ENCODE measurements at places on chromosomes 7 and 10. TPM values are rescaled to one million over a fixed set of nuclear protein-coding genes. Genes with fewer than 3 reads are reported as not detected.

- no peaks in the 10 kb centered on the region for H3K4me1 ChIP-seq
- H3K4me3 ChIP-seq, result no peak overlapping the region
- H3K36me3 ChIP-seq, result no peaks in the 10 kb centered on the region
- H3K27ac ChIP-seq, result no peak overlapping the region
- H3K27me3 ChIP-seq, result no peaks in the 10 kb centered on the region
- no peak for DNase-seq
These were observed 22.4 kb upstream of the FGL2 start for GRCh38 chr7:77222065-77222464.

GRCh38 chr7:140714331-140715040, 18.0 kb downstream of the NDUFB2 start:
- no peaks in the 10 kb centered on the region for H3K36me3 ChIP-seq
- H3K27me3 ChIP-seq, result no peaks in the 10 kb centered on the region
- no peak overlapping the region for H3K27ac ChIP-seq
- H3K4me3 ChIP-seq, result no peak overlapping the region
- H3K4me1 ChIP-seq, result peaks cover 2% of the 10 kb centered on the region

DNA sequence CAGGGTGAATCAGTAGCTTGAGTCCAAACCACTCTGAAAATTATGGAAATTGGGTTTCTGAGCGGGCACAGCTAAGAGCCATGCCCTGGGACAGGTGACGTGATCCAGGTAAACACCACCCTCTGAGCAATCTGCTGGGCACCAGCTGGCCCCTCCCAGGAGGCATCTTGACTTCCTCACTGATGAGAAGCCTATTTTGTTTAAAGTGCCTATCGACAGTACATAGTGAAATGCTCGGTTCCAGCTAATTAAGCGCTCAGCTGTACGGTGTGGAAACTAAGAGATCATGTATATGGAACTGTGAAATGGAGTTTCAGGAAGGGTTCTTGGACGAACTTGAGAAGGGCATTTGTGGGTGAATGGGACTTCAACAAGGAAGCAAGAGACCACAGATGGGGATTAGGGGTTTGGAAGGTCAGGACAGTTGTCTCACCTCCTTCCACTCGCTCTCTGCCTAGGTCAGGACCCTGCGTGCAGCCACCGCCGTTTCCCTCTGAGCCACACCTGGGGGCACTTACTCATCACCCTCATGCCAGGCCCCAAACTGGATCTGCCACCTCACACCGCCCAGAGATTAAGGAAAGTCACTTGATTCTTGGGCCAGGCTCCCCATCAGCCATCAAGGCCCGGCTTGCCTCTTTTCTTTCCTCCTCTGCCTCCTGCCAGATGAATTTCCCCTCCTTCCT, 3.2 kb downstream of the ITPRIP start:
- peak overlapping the region; percentile 37 for H3K27ac ChIP-seq
- H3K27me3 ChIP-seq, result no peaks in the 10 kb centered on the region

DNA sequence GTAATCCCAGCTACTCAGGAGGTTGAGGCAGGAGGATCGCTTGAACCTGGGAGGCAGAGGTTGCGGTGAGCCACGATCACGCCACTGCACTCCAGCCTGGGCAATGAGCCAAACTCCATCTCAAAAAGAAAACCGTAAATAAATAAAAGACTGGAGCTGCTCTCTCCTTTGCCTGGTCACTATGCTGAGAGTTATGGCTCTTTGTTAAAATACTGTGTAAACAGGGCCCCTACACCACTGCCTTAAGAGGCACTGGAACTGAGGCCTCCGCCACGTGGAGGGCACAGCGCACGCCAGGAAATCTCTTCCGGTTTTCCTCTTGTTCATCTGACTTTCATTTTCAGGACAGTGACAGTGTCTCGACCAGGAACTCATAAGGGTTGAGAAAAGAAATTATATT, 123.3 kb downstream of the PAXIP1 start:
- H3K27ac ChIP-seq, result no peak overlapping the region
- H3K4me1 ChIP-seq, result no peaks in the 10 kb centered on the region
- H3K36me3 ChIP-seq, result no peaks in the 10 kb centered on the region
- no peak overlapping the region for H3K4me3 ChIP-seq

DNA sequence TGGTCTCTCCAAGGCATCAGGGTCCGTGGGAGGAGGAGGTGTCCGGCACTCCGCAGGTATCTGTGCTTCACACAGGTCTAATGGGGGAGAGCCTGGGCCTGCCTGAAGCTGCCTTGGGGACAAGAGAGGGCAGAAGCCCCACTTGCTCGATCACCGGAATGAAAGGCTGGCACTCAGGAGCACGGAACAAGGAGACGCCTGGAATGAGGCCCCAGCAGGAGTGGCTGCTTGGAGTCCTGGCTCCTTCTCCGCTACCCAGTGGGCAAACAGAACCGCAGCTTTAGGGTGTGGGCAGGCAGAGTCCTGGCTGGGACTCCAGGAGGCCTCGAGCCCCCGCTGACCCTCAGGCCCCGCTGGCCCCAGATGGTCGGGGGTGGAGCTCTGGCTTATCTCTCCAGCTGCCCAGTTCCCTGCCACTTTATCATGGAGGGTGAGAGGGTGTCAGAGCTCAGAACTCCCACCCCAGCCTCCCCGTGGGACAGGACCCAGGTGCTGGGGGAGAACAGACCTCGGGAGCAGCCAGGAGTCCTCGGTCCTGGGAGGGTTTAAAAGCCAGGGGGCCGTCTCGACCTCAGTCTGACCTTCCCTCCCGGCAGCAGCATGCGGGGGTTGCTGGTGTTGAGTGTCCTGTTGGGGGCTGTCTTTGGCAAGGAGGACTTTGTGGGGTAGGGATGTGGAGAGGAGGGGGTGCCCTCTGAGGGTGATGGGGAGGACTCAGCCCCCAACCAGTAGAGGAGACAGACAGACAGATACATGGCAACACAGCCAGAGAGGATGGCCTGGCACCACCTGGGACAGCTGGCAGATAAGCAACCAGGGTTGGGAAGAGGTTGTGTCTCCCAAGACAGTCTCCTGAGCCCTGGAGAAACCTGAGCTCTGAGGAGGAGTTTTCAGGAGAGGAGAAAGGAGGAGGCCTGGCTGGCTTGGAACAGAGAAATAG, at the start of gene CPA1:
TSS of gene CPA1 (plus strand) at position 574 of the 940 bp plus-strand sequence. CDS start at position 601, 27 bp downstream.
- H3K4me1 ChIP-seq, result peaks cover 6% of the 10 kb centered on the region
- no peaks in the 10 kb centered on the region for H3K36me3 ChIP-seq
- H3K4me3 ChIP-seq, result no peak within 1 kb of the TSS
- H3K27ac ChIP-seq, result no peak within 1 kb of the TSS
- no peak for DNase-seq

GRCh38 chr7:891805-892204, 15.5 kb downstream of the GET4 start:
- no peak for DNase-seq
- no peaks in the 10 kb centered on the region for H3K27me3 ChIP-seq
- H3K36me3 ChIP-seq, result peaks cover 74% of the 10 kb centered on the region
- no peaks in the 10 kb centered on the region for H3K4me1 ChIP-seq
- H3K4me3 ChIP-seq, result no peak overlapping the region

GRCh38 chr7:3301831-3302618, 973 bp downstream of the SDK1 start:
- no peaks in the 10 kb centered on the region for H3K27me3 ChIP-seq
- H3K36me3 ChIP-seq, result no peaks in the 10 kb centered on the region

- no peak overlapping the region for H3K27ac ChIP-seq
- no peak for DNase-seq
- H3K36me3 ChIP-seq, result no peaks in the 10 kb centered on the region
These were observed 17.5 kb downstream of the SLC16A9 start for GRCh38 chr10:59692113-59692512.

GRCh38 chr10:117386805-117387204, 11.6 kb upstream of the PDZD8 start:
- no peaks in the 10 kb centered on the region for H3K27me3 ChIP-seq
- no peaks in the 10 kb centered on the region for H3K36me3 ChIP-seq
- no peak for DNase-seq
- no peaks in the 10 kb centered on the region for H3K4me1 ChIP-seq

ZNF365 gene
- 1.3 TPM for total RNA-seq

DNA sequence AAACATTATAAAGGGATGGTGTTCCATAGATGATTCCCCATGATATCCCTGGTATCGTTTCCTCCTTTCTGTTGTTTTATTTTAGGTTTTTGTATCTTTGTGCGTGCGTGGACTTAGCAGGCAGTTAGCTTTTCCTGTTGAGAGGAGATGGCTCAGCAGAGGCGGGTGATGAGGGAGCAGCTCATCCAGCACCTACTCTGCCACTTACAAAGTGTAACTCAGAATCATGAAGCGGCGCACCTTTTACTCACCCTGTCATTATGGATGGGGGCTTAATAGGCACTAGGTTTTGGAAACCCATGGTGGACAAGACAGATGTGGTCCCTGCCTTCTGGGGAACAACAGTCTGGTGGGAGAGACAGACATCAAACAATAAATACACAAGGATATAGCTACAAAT, 17.1 kb downstream of the FAM241B start:
- peaks cover 9% of the 10 kb centered on the region for H3K27me3 ChIP-seq
- no peaks in the 10 kb centered on the region for H3K36me3 ChIP-seq
- no peak overlapping the region for H3K27ac ChIP-seq

ZNF3 gene
- 22.4 TPM for total RNA-seq

- H3K4me3 ChIP-seq, result no peak overlapping the region
- H3K27ac ChIP-seq, result no peak overlapping the region
- no peaks in the 10 kb centered on the region for H3K27me3 ChIP-seq
These were observed 27.9 kb upstream of the HNRNPH3 start for GRCh38 chr10:68303849-68304412.

DNA sequence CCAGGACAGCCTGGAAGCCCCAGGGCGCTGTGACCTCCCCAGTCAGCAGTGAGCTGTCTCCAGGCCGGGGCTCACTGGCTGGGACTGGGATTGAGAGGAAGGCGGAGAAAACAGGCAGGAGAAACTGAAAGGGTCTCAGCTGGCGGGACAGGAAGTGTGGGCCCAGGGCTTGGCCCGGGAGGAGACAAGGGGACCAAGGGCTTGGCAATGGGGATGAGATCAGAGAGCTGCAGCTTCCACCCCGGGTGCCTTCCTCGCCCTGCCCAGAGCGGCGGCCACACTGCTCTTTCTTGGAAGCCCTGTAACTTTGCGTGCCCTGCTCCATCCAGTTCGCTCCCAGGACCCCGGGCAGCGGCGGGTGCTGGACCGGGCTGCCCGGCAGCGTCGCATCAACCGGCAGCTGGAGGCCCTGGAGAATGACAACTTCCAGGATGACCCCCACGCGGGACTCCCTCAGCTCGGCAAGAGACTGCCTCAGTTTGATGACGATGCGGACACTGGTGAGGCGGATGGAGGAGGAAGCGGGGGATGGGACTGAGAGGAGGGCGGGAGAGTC, 4.4 kb downstream of the ZNHIT1 start:
- H3K27me3 ChIP-seq, result no peaks in the 10 kb centered on the region
- no peak overlapping the region for H3K27ac ChIP-seq
- no peak overlapping the region for H3K4me3 ChIP-seq
- H3K4me1 ChIP-seq, result peaks cover 7% of the 10 kb centered on the region

GGCT gene
- 25.6 TPM for total RNA-seq

- no peak for DNase-seq
- H3K4me1 ChIP-seq, result no peaks in the 10 kb centered on the region
- H3K27ac ChIP-seq, result no peak overlapping the region
- H3K4me3 ChIP-seq, result no peak overlapping the region
These were observed 63.5 kb downstream of the MINDY3 start for GRCh38 chr10:15796762-15797161.

GRCh38 chr10:3720228-3721019, 64.6 kb downstream of the KLF6 start:
- no peaks in the 10 kb centered on the region for H3K27me3 ChIP-seq
- H3K4me3 ChIP-seq, result no peak overlapping the region
- H3K4me1 ChIP-seq, result no peaks in the 10 kb centered on the region
- DNase-seq, result peak; percentile 73

PALD1 gene
- 27.0 TPM for total RNA-seq

DNA sequence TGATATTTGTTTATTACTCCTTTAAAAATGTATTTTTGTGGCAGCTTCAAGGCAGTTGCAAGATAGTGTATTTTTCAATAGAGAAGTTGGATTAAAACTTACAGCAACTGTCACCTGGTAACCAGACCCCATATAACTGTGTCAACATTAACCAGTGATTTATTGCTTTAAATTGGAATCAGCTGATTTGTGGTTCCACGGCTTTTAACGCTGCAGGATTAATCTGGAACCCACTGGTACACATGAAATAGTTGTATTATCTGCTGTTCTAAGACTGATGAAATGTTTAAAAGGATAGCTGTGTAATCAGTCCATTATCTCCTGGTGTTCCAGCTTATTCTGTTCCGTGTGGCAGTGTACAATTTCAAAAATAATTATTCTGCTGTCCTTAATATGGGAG, 180.2 kb downstream of the CELF2 start:
- no peak for DNase-seq
- no peak overlapping the region for H3K4me3 ChIP-seq
- peaks cover 35% of the 10 kb centered on the region for H3K4me1 ChIP-seq
- no peak overlapping the region for H3K27ac ChIP-seq
- no peaks in the 10 kb centered on the region for H3K27me3 ChIP-seq

GRCh38 chr10:104706886-104707285, 65.8 kb downstream of the SORCS3 start:
- H3K36me3 ChIP-seq, result no peaks in the 10 kb centered on the region
- H3K4me1 ChIP-seq, result no peaks in the 10 kb centered on the region
- H3K27ac ChIP-seq, result no peak overlapping the region
- H3K27me3 ChIP-seq, result no peaks in the 10 kb centered on the region
- H3K4me3 ChIP-seq, result no peak overlapping the region

GRCh38 chr7:711093-711921, 15.2 kb upstream of the DNAAF5 start:
- H3K4me3 ChIP-seq, result peak overlapping the region; percentile 50
- no peak for DNase-seq
- H3K36me3 ChIP-seq, result no peaks in the 10 kb centered on the region
- H3K27me3 ChIP-seq, result no peaks in the 10 kb centered on the region
- no peaks in the 10 kb centered on the region for H3K4me1 ChIP-seq

DNA sequence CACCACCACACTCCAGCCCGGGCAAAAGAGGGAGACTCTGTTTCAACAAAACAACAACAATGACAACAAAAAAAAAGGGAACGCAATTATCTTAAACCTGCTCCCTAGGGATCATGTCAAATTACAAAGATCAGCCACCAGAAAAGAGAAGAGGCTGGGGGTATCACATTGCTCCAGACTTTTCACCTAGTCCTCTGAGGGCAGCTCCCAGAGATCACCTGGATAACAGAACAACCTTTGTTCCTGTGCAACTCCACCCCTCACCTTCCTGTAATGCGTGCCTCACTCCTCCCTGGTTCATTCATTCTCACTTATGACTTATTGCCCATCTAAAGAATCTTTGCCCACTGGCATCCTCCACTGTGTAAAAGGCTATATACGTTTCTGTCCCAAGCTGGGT, 31.8 kb downstream of the SVOPL start:
- DNase-seq, result no peak
- H3K27ac ChIP-seq, result no peak overlapping the region
- no peaks in the 10 kb centered on the region for H3K4me1 ChIP-seq
- no peak overlapping the region for H3K4me3 ChIP-seq
- no peaks in the 10 kb centered on the region for H3K27me3 ChIP-seq

Measured in upper lobe of right lung (tissue), 1 donor.